ENCODE measurements at places on chromosomes 12 and 14.

DNA sequence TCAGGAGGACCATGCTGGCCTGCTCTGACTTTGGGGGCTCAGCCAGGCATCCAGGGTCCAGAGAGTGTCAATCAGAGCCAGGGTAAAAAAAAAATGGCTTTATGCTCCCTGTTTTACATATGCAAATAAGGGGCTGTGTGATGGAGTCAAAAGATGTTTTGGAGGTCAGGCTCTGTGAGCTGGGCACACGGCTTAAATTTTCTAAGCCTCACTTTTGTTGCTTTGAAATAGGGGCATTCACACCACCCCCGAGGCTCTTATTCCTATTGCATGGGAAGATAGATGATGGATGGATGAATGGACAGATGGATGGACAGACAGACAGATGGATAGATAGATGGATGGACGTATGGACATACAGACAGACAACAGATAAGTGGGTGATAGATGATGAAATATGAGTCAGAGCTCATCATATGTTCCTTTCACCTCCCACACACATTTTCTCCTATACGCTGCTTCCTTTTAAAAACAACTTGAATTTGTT is 42.7 kb downstream of the RIN3 start:
- H3K4me3 ChIP-seq: peak overlapping the region; percentile 42
- H3K27me3 ChIP-seq: no peaks in the 10 kb centered on the region
- H3K36me3 ChIP-seq: peaks cover 59% of the 10 kb centered on the region
- peak; percentile 53 for DNase-seq
- peaks cover 88% of the 10 kb centered on the region for H3K4me1 ChIP-seq

DNA sequence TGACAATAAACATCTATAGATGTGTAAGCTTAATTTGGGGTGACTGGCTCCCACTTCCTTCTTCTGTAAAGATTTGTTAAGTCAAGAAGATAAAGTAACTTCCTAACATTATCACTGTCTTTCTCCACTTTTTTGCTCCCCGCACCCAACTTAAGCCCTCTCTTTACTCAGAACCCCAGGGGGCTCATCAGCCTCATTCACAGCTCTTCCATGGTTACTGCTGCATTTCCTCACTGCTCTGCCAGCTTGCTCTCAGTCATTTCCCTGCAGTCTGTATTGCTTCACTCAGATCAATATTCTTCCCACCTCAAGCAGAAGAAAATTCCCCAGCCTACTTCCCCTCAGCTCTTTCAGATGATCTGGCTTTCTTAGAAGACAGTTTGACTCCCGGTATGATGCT is 102.0 kb downstream of the PIK3C2G start:
- no peak overlapping the region for H3K27ac ChIP-seq
- no peaks in the 10 kb centered on the region for H3K4me1 ChIP-seq
- H3K4me3 ChIP-seq: no peak overlapping the region
- no peaks in the 10 kb centered on the region for H3K36me3 ChIP-seq

DNA sequence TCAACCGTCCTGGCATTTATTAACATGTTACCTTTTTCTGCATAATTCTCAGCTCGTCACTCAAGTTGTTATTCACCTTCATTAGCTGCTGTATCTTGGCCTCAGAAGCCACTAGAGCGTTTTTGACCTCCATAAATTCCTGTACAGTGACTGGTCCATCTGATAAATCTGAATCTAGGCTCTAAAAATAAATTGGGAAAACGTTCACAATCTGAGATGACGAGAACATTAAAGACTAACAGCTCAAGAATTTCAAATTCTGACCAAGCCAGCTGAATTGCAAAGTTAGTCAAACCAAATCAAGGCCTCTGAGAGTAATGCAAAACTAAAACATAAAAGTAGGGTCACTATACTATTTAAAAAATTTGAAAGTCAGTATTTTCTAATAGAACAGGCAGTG is 45.0 kb downstream of the GIT2 start:
- H3K36me3 ChIP-seq: peaks cover 45% of the 10 kb centered on the region
- DNase-seq: no peak
- peaks cover 27% of the 10 kb centered on the region for H3K4me1 ChIP-seq
- H3K27me3 ChIP-seq: no peaks in the 10 kb centered on the region

GRCh38 chr14:54658836-54659235 is 91.9 kb downstream of the SAMD4A start:
- H3K4me1 ChIP-seq: no peaks in the 10 kb centered on the region
- H3K27ac ChIP-seq: no peak overlapping the region
- no peak overlapping the region for H3K4me3 ChIP-seq
- no peaks in the 10 kb centered on the region for H3K36me3 ChIP-seq
- DNase-seq: no peak

GRCh38 chr12:59164991-59165718 is 244.9 kb upstream of the LRIG3 start:
- no peaks in the 10 kb centered on the region for H3K36me3 ChIP-seq
- no peaks in the 10 kb centered on the region for H3K27me3 ChIP-seq
- H3K4me3 ChIP-seq: no peak overlapping the region
- no peak for DNase-seq

GRCh38 chr12:64895526-64895925 is 71.1 kb downstream of the TBC1D30 start:
- no peak for DNase-seq
- no peaks in the 10 kb centered on the region for H3K36me3 ChIP-seq
- no peak overlapping the region for H3K27ac ChIP-seq
- H3K4me1 ChIP-seq: no peaks in the 10 kb centered on the region
- H3K27me3 ChIP-seq: peaks cover 12% of the 10 kb centered on the region
- H3K4me3 ChIP-seq: no peak overlapping the region

GRCh38 chr14:36618641-36619040 is 36.2 kb upstream of the NKX2-8 start:
- DNase-seq: no peak
- H3K27ac ChIP-seq: no peak overlapping the region
- H3K4me3 ChIP-seq: no peak overlapping the region
- no peaks in the 10 kb centered on the region for H3K36me3 ChIP-seq
- no peaks in the 10 kb centered on the region for H3K4me1 ChIP-seq

GRCh38 chr12:44603701-44604100 is 272.4 kb downstream of the NELL2 start:
- DNase-seq: no peak
- no peaks in the 10 kb centered on the region for H3K27me3 ChIP-seq
- H3K36me3 ChIP-seq: peaks cover 40% of the 10 kb centered on the region
- no peak overlapping the region for H3K4me3 ChIP-seq

DNA sequence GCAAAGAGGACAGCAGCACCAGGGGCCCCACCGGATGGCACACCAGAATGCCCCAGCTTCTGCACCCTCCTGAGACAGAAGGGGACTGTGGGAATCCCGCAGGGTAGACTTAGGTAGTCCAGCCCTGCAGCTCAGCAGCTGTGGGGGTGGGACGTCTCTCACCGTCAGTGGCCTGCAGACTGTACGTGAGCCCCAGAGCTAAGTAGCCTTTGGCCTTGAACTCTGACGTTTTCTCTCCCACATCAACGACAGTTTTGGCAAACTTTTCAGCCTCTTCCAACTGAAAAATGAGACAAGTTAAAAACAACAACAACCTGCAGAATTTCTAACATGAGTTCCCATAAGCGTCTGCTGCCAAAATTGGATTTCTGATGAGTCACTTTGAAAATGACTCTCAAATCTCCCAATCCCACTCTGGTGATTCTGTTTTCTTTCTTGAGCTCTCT is 161.4 kb downstream of the TTC7B start:
- DNase-seq: no peak
- H3K36me3 ChIP-seq: no peaks in the 10 kb centered on the region
- H3K27ac ChIP-seq: no peak overlapping the region

- H3K4me3 ChIP-seq: no peak overlapping the region
- DNase-seq: no peak
- peaks cover 11% of the 10 kb centered on the region for H3K27me3 ChIP-seq
- no peaks in the 10 kb centered on the region for H3K36me3 ChIP-seq
- H3K27ac ChIP-seq: no peak overlapping the region
These were observed 19.0 kb downstream of the FAM222A start for GRCh38 chr12:109732321-109733305.

GRCh38 chr12:7645395-7646177 is 20.1 kb downstream of the APOBEC1 start:
- H3K27me3 ChIP-seq: no peaks in the 10 kb centered on the region
- H3K4me3 ChIP-seq: no peak overlapping the region
- peaks cover 10% of the 10 kb centered on the region for H3K4me1 ChIP-seq
- H3K27ac ChIP-seq: no peak overlapping the region
- peak; percentile 56 for DNase-seq
- no peaks in the 10 kb centered on the region for H3K36me3 ChIP-seq

DNA sequence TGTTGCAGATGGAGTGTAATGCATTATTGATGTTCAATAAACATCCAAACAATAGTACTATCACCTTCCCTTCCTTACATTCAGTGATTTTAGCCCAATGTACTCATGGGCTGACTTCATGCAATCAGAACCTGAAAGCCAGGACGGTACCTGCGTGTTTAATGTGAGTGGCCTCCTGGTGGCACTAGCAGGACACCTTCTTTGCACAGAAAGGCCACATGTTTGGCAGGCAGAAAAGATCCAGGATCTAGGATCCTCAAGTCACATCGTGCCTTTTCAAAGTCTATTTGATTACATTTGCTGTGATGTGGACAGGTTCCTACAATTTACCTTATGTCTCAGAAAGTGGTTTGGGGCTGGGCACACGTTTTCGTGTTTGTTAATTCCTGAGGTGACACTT is 82.9 kb downstream of the NEDD1 start:
- H3K4me1 ChIP-seq: peaks cover 2% of the 10 kb centered on the region
- H3K4me3 ChIP-seq: no peak overlapping the region
- H3K27me3 ChIP-seq: peaks cover 20% of the 10 kb centered on the region
- no peaks in the 10 kb centered on the region for H3K36me3 ChIP-seq
- H3K27ac ChIP-seq: no peak overlapping the region

GRCh38 chr12:71945121-71945520 is 6.5 kb downstream of the TPH2 start:
- no peaks in the 10 kb centered on the region for H3K4me1 ChIP-seq
- peaks cover 29% of the 10 kb centered on the region for H3K27me3 ChIP-seq
- no peaks in the 10 kb centered on the region for H3K36me3 ChIP-seq
- no peak overlapping the region for H3K4me3 ChIP-seq
- no peak for DNase-seq

DNA sequence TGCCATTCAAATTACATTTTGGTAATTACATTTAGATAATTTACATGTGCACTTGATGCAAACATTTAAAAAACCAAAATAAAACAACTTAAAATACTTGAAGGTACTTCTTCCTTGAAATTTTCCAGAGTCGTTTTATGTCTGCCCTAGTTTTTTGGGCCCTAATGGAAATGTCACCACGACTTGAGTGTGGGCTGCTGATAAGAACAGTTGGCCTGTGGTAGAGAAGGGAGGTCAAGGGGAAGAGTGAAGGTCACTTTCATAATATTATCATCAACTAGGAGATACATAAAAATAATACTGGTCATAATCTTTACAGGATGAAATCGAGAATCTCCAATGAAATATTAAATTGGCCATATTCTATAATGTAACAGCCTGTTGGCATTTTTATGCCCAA is 23.1 kb downstream of the ZDHHC17 start:
- no peaks in the 10 kb centered on the region for H3K27me3 ChIP-seq
- no peak for DNase-seq
- peaks cover 34% of the 10 kb centered on the region for H3K4me1 ChIP-seq

- H3K36me3 ChIP-seq: no peaks in the 10 kb centered on the region
- no peaks in the 10 kb centered on the region for H3K27me3 ChIP-seq
- H3K27ac ChIP-seq: no peak overlapping the region
- DNase-seq: no peak
These were observed 216.7 kb downstream of the FOXG1 start for GRCh38 chr14:28983279-28983678.

GRCh38 chr14:55417955-55418354 is 6.3 kb upstream of the ATG14 start:
- no peak for DNase-seq
- H3K4me3 ChIP-seq: no peak overlapping the region
- H3K27ac ChIP-seq: no peak overlapping the region
- H3K4me1 ChIP-seq: peaks cover 8% of the 10 kb centered on the region
- H3K36me3 ChIP-seq: no peaks in the 10 kb centered on the region

- H3K36me3 ChIP-seq: no peaks in the 10 kb centered on the region
- H3K4me1 ChIP-seq: no peaks in the 10 kb centered on the region
- H3K27me3 ChIP-seq: no peaks in the 10 kb centered on the region
- H3K27ac ChIP-seq: no peak overlapping the region
- no peak overlapping the region for H3K4me3 ChIP-seq
These were observed 113.3 kb downstream of the PRKD1 start for GRCh38 chr14:29814156-29815015.

DNA sequence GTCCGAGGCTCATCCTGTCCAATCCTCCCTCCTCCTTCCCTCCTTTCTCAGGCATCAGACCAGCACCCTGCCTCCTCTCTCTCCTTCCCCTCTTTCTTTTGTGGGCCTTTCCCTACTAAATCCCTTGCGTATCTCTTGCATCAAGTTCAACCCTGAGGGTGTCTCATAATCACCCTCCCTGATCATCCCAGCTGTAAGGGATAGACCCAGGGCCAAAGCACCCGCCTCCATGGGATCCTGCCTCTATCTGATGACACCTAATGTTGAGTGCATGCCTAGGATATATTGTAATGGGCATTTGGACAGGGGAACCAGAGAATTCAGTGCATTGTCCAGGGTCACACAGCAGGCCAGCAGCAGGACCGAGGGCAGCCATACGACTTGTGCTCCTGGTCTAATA is 84.9 kb downstream of the PHETA1 start:
- DNase-seq: no peak
- H3K27ac ChIP-seq: no peak overlapping the region
- H3K36me3 ChIP-seq: no peaks in the 10 kb centered on the region
- no peak overlapping the region for H3K4me3 ChIP-seq
- no peaks in the 10 kb centered on the region for H3K4me1 ChIP-seq
- H3K27me3 ChIP-seq: peaks cover 7% of the 10 kb centered on the region

GRCh38 chr12:49230805-49231194 is 34.1 kb upstream of the TUBA1C start:
- H3K27ac ChIP-seq: no peak overlapping the region
- no peak overlapping the region for H3K4me3 ChIP-seq
- no peaks in the 10 kb centered on the region for H3K36me3 ChIP-seq

DNA sequence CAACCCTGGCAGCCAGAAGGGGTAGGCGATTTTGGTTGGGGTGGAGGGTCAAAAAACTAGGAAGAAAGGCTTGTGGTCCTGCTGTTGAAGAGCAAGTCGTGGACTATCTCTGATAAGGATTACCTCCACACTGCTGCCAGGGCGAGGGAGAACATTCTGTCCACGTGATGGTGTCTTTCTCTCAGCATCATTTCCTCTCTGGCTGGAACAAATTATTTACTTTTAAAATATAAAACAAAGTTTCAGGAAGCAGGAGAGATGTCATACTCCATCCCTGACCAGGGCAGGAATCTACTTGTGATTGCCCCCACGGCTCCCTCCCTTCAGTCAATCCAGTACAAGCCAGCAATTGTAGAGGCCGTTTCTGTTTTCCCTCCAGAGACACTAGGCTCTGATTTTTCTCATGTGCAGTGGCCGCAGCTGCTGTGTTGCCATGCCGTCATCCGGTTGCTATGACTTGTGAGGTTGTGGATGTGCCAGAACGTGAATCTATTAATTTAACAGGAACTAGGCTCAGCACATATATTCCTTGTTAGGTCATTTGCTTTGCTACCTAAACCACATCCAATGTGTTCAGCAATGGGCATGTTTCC is 61.5 kb upstream of the PTGR2 start:
- H3K27ac ChIP-seq: peak overlapping the region; percentile 57
- H3K36me3 ChIP-seq: peaks cover 12% of the 10 kb centered on the region
- DNase-seq: no peak
- H3K4me1 ChIP-seq: peaks cover 31% of the 10 kb centered on the region
- no peak overlapping the region for H3K4me3 ChIP-seq

Data from activated CD8-positive, alpha-beta T cell treated with anti-CD3 and anti-CD28 coated beads for 36 hours (primary cell).